ENCODE measurements at places on chromosomes 7 and 10.

DNA sequence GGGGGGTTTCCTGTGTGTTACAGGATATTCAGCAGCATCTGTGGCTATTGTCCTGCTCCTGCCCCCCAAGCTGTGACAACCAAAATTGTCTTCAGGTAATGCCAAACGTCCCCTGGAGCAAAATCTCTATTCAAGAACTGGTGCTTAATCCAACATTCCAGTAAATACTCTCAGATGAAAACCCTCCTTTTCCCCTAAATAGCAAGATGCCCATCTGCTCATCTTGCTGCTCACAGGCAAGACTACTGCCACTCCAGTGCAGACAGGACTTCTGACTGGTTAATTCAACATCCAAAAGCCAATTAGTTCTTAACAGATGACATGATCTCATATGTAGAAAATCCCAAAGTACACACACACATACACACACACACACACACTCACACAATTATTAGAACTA lies 20.5 kb upstream of the JAZF1 start:
- no peak for DNase-seq

DNA sequence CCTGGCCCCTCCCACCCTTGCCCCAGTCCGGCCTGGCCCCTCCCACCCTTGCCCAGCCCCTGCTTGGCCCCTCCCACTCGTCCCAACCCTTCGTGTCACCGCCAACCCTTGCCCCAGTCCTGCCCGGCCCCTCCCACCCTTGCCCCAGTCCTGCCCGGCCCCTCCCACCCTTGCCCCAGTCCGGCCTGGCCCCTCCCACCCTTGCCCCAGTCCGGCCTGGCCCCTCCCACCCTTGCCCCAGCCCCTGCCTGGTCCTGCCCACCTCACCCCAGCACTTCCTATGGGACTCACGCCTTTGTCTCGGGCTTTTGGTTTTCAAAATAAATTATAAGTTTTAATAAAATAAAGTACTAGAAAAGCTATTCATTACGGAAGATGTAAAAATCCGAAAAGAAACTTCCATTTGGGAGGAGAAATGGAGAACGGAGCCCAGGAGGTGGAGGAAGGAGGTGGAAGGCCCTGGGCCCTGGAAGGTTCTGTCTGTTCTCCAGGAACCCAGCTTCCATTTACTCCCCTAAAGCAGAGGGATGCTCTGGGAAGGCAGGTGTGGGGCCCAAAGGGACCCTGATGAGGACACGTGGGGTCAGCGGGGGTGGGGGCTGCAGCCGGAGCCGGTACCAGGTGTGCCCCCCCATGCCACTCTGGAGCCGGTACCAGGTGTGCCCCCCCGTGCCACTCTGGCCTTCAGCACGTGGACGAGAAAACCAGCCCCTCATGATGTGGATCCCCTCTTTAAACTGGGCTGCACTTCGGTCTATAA lies 52.2 kb downstream of the PWWP2B start:
- no peak for DNase-seq

GRCh38 chr7:106774768-106775551 lies 90.1 kb upstream of the PIK3CG start:
- no peak for DNase-seq

- no peak for DNase-seq
Measured at GRCh38 chr7:131299074-131299473, 28.6 kb upstream of the MKLN1 start.

DNA sequence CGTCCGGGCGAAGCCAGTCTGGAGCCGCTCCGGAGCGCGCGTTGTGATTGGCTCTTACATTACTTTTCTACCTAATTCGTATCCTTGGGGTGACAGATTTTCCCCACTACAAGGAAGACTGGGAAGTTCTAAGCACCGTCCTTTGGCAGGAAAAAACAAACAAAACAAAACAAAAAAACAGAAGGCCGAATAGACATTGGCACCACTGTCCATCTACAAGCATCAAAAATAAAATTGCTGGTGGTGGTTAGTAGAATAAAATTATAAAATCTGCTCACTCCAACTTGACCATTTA lies 651 bp upstream of the SKAP2 start:
- no peak for DNase-seq

DNA sequence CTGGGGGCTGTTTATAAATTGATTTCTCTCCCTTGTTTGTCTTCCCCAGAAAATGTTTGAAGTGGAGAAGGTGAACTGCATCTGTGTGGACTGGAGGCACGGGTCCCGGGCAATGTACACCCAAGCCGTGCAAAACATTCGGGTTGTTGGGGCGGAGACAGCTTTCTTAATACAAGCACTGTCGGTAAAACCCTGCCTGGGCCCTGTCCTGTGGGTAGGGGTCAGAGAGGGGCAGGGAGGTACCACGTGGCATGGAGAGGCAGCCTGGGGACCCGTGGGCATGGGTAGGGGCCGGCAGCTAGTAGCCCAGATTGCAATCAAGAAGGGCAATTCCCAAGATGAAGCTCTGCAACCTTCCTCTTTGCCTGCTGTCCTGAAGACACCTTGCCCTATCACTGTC lies 6.1 kb downstream of the PNLIPRP2 start:
- no peak for DNase-seq

- no peak for DNase-seq
Measured at GRCh38 chr7:27200761-27201579, 1.1 kb upstream of the HOXA13 start.

GRCh38 chr7:81469869-81470723 lies 299.8 kb downstream of the HGF start:
- no peak for DNase-seq

DNA sequence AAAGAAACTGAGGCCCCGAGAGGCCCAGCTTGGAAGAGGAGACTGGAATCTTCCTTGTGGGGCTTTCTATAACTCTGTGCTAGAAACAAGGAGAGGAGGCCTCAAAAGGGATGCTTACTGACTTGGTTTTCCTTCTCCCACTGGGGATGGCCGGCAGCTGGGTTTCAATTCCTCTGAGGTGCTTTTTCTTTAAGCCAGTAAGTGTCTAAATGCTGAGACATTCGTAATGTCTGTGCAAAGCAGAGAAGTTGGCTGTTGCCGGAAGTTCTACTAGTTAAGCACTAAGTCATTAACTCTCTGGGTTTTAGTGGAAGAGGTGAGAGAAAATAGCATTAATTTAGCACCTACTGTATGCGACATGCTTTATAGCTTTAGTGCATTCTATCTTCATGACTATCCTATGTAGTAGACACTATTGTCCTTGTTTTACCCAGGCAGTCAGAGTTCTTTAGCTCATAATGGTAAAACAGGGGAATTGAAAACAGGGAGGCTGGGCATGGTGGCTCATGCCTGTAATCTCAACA lies 135.2 kb downstream of the RGS10 start:
- DNase-seq = no peak

DNA sequence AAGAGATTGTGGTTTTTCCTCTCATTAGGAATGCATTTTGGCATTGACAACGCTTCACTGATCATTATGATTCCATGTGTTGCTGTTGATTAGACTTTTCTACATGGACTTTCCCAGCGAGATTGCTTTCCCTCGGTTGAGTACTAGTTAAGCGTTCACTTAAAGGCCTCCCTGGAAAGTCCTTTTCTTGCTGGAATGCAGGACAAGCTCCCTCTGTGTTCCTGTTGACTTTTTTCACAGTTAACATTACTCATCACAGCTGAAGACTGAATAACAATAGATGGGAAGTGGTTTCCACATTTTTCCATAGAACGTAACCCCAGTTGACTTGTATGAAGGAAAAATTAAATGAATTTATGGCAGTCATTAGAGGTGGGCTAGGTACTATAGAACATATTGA lies 2.6 kb upstream of the CAV1 start:
- no peak for DNase-seq

DNA sequence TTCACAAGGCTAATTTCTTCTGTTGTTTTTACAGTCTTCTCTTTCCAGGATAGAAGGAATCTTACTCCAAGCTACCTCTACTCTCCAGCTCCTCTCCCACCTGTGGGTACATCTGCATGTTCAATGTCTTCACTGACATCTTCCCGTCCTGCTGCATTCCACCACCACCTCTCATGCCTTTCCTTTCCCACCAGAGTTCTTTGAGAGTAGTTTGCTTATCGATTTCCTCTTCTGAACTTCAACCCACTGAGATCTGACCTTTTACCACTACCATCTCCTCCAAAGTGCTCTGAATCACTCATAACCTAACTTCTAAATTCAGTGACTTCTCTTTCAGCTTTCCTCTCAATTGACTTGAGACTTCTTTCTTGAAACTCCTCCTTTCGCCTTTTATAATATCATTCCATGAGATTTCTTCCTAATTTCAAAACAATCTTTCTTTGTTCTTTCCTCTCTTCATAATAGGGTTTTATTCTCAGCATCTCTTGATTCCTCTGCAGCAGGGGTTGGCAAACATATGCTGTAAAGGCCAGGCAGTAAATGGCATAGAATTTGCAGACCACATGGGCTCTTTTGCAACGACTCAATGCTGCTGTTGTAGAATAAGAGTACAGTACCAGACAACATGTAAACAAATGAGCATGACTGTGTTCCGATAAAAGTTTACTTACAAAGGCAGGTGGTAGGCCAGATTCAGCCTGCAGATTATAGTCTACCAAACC lies 22.1 kb downstream of the ACSL5 start:
- no peak for DNase-seq

GRCh38 chr10:71076473-71077142 lies 135.8 kb upstream of the UNC5B start:
- DNase-seq = no peak

DNA sequence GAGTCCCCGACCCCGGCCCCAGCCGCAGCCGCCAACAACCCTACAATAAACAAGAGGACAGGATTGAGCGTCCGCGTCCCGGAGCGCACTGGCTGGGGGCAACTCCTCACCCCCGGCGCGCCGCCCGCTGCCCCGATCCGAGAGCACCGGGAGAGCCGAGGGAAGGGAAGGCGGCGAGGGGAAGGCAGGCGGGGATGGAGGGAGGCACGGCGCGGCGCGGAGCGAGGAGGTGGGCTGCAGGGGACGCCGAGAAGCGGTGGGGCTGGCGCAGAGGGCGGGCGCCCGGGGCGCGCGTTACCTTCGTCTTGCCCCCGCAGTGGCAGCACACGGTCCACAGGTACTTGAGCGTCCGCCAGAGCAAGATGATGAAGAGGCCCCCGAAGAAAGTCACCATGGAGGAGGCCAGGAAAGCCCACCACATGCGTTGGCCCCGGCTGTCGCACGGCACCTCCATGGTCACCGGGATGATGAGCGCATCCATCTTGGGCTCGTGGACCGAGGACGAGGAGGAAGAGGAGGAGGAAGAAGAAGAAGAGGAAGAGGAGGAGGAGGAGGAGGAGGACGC lies 559 bp downstream of the KCNMA1 start:
- no peak for DNase-seq

- no peak for DNase-seq
Measured at GRCh38 chr10:79391231-79392019, 44.2 kb downstream of the PPIF start.

DNA sequence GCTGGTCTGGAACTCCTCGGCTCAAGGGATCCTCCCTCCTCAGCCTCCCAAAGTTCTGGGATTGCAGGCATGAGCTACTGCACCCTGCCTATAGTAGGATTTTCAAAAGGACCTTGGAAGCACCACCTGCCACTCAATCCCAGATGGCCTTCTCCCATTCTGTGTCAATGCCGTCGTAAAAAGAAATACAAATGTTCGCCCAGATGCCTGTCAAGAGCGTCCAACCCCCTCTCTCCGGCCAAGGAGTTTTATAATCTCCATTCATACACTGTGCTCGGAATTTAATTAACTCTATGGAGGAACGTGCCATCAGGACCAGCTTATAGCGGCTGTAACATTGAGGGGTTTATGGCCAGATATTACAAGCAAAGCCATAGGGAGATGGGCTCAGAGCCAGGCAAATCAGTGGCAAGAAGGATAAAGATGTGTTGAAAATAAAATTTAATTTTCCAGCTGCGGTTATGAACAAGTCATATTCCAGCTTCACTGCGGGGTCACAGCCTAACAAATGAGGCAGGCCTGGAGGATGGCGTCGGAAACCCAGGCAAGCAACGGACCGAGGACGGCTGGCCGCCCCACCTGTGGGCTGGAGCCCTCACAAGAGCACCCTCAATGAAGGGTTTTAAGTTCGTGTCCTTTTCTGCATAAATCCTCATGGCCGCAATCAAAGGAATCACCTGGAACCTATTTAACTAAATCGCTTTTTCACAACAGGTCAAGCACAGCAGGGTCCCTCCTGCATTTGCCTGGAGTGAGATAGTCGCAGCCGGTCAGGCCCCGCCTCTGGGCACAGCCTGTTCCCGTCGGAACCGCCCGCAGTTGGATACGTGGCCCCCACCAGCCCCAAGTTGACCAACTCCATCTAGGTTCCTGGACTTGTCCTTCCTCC lies 374.5 kb upstream of the FOXK1 start:
- DNase-seq = no peak

DNA sequence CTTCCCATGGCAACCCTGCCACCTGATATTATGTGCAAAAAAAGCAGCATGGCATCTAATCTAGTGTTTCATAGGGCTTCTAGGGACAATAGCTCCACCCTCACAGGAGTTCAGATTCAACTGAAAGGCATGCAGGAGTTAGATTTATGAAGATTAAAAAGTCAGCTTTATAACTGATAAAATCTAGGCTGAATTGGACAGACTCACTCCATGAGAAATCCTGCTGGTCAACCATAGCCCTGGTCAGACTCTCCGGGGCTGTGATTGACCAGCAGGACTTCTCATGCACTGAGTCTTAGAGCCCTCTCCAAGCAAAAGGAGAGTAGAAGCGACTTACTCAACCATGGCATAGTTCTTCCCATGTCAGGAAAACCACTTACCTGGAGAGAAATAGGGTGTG lies 345.4 kb downstream of the NEBL start:
- DNase-seq = no peak

GRCh38 chr7:101124376-101125056 lies 2.4 kb upstream of the SERPINE1 start:
- DNase-seq = no peak

DNA sequence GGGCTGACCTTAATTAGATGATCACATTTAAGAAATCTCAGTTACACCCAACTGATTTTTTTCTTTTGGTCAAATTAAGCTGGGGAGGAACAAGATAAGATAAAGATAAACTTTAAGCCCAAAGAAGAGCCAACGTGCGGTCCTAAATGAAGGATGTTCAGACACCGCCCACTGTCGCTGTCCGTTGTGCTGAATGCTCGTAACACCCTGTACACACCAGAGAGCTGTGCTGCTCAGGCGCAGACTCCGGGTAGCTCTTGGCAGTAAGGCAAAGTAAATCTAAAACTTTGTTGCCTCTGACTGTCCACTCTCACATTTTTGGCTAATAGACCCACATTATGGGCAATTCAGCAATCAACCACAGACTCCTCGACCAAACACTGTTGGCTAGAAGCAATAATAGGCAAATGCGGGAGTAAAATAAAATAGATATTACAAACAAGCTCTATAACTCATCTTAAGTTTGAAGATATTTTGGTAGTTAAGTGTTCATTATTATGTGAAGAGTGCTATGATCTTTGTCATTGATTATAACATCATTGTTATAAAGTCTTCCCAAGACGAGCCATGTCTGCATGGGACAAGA lies 57.1 kb downstream of the PLPP4 start:
- DNase-seq = peak; percentile 1

DNA sequence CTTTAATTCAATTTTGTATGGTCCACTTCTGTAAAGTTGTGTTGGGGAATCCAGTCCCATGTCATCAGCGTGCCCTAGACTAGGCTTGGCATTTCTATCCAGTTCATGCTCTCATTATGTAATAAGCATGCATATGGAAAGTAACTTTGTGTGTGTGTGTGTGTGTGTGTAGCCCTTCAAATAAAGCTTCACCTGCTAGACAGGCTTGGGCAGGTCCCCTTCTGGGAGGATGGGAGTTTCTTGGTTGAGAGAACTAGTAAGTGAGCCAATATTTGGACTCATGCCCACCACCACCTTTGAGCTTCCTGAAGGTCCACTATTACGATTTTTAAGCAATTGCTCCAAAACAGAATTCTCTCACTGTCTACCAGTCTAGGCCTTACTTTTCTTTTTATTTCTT lies 6.9 kb downstream of the BZW2 start:
- no peak for DNase-seq

Data from KG1 (cell line).